ENCODE measurements at places on chromosomes 1 and 21.
A peak's percentile ranks its signal among the peaks of the same experiment; 100 is the strongest.

- DNase-seq, result no peak
Observed at GRCh38 chr1:11180342-11180744, 8.8 kb upstream of the ANGPTL7 start.

GRCh38 chr1:25123551-25123950 is 108.8 kb downstream of the SYF2 start:
- DNase-seq, result no peak

DNA sequence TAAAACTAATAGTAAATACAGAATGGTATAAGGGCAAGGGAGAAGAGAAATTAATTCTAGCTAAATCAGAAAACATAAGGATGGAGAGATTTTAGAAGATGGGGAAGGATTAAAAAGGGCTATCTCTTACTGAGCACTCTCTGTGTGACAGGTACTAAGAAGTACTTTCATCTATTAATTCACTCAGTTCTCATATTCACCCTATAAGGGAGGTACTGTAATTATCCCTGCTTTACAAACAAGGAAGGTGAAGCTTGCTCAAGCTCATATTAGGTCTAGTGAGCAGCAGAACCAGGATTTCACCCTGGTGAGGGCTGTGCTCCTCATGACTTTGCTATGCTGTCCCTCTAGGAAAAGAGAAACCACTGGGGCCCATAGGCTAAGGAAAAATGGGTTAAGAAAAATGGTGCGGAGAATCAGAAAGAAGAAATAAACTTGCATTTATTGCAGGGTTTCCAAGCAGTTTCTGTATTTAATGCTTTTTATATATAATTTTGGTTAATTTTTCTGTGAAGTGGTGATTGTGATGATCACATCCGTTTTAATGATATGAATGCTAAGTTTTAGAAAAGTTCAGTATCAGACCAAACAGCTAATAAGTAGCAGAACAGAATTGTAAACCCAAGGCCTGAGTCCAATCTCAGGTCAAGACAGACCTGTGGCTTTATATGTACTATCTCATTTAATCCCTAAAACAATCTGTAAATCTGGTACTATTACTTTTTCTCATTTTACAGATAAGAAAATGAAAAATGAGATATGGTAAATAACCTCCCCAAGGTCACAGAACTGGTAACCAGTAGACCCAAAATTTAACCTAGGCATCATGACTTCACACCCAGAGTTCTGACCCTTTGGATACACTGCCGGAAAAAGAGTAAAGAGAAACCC is 1.7 kb downstream of the PCNX2 start:
- DNase-seq, result no peak

- no peak for DNase-seq
Observed at GRCh38 chr1:69711190-69711930, 143.6 kb downstream of the LRRC7 start.

GRCh38 chr1:34721646-34722355 is 33.0 kb upstream of the GJB5 start:
- no peak for DNase-seq

DNA sequence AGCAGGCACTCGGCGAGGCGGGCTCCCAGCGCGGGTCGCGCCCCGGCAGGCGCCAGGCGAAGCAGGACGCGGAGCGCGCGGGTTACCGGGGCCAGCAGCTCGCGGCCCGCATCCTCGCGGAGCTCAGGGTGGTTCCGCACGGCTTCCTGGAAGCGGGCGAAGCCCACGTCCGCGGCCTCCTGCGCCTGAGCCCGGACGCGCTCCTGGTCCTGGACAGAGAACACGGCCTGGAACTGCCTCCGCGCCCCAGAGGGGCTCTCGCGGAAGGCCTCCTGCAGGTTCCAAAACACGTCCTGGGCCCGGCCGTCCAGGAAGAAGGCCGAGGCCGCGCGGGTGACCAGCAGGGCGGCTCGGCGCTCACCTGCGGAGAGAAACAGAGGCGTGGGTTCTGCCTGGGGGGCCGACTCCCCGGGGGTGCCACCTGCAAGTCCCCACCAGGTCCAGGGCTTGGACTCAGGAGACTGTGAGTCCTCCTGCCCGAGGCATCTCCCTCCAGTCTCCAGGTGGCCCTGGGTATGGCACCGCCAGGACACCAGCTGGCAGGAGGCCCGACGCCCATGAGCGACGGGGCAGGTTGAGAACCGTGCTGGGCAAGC is 11.4 kb downstream of the TTC34 start:
- peak; percentile 0 for DNase-seq

GRCh38 chr1:202501281-202501680 is 152.8 kb downstream of the PPP1R12B start:
- DNase-seq, result no peak

- no peak for DNase-seq
Observed at GRCh38 chr1:229286099-229286766, 15.3 kb downstream of the RAB4A start.

GRCh38 chr21:17964199-17964598 is 145.0 kb upstream of the C21orf91 start:
- no peak for DNase-seq

GRCh38 chr1:78070758-78071157 is 25.0 kb downstream of the GIPC2 start:
- no peak for DNase-seq

GRCh38 chr21:32979598-32980268 is 46.0 kb upstream of the OLIG2 start:
- DNase-seq, result no peak

- DNase-seq, result no peak
Observed at GRCh38 chr1:53655931-53656746, 82.8 kb downstream of the GLIS1 start.

GRCh38 chr1:156608981-156609380 is 7.7 kb upstream of the GPATCH4 start:
- DNase-seq, result peak; percentile 57

- DNase-seq, result no peak
Observed at GRCh38 chr1:97728436-97728835, 192.4 kb downstream of the DPYD start.

GRCh38 chr1:59506952-59507351 is 210.1 kb downstream of the FGGY start:
- no peak for DNase-seq

GRCh38 chr1:58432851-58433668 is 113.5 kb downstream of the OMA1 start:
- DNase-seq, result no peak

DNA sequence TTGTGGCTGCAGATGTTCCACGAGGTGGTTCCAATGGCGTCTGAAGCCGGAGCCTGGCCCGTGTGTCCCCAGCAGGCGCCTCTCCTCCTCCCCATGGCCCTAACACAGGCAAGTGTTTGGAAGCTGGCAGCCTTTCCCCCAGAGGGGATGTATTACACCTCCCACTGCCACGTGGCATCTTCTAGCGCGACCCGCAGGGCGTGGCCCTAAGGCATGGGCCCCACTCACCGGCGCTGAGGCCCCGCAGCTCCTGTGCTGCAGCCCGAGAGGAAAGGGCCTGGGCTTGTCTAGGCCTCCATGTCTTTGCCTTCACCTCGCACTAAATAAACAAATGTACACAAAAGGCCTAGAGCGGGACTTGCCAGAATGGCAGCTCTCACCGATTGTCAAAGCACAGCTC is 37.9 kb downstream of the SLC66A1 start:
- DNase-seq, result no peak

DNA sequence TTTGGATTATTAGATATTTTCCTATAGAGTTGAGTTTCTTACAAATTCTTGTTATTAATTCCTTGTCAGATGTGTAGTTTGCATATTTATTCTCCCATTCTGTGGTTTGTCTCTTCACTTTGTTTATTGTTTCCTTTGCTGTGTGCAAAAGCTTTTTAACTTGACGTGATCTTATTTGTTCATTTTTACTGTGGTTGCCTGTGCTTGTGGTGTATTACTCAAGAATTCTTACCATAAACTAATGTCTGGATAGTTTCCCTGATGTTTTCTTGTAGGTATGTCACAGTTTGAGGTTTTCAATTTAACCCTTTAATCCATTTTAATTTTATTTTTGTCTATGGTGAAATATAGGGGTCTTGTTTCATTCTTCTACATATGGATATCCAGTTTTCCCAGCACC is 72.1 kb upstream of the LHX8 start:
- no peak for DNase-seq

DNA sequence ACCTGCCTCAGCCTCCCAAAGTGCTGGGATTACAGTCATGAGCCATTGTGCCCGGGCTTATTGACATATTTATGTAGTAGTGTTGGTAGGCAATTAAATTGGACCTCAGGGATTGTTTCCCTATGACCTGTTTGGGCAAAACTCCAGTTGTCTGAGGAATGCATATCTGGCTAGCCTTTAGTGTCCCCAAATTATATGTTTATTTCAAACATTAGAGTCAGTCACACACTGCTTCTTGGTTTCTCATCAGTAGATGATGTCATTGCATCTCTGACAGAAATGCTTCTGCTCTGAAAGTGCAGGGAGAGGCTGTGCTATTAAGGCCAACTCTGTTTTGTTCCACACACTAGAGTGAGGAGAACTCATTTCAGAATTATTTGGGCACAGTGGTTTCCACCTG is 12.5 kb downstream of the PIP5K1A start:
- no peak for DNase-seq

DNA sequence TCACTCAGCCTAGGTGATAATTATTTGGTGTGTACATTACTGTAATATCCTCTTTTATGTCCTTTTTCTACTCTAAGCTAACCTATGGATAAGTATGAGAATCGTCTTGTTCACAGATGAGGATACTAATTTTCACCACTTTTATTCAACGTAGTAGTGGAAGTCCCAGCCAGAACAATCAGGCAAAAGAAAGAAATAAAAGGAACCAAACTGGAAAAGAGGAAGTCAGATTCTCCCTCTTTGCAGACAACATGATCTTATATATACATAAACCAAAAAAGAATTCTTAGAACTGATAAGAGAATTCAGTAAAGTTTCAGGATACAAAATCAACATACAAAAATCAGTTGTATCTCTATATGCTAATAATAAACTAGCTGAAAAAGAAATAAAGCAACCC is 12.6 kb upstream of the RGL1 start:
- no peak for DNase-seq

- DNase-seq, result no peak
Observed at GRCh38 chr1:54277451-54278341, 77.7 kb downstream of the MRPL37 start.

GRCh38 chr21:38388203-38388602 is 110.1 kb downstream of the ERG start:
- DNase-seq, result no peak

GRCh38 chr1:107010582-107010981 is 45.9 kb upstream of the PRMT6 start:
- no peak for DNase-seq

DNA sequence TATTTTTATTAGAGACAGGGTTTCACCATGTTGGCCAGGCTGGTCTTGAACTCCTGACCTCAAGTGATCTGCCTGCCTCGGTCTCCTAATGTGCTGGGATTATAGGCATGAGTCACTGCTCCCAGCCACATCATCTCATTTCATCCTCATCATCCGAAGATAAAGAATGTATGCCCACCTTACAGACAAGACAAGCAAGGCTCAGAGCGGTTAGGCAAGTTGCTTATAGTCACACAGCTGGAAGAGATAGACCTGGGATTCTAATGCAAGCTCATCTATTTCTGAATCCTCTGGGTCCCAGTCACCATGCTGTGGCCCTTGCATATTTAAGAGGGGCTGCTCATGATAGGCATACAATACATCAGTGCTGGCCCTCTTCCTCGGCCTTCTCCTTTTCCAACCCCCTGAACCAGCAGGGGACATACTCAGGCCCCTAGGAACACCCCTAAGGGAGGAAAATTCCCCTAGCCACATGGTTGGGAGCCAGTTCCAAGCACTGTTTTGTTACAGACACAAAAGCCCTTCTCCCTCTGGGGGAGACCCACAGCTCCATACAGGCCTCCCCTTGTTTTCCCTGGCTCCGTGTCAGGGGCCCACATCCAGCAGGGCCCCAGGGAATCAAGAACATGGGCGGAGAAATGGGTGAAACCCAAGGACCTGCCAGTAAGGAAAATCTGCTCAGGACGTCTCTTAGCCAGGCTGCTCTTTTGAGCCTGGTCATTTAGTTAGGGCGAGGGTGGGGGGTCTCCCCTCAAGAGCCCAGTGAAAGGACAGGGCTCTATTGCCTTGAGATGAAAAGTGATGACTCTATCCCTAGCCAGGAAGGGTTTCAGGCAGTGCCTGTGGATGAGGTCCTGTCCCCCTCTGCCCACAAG is 6.9 kb downstream of the CSRP1 start:
- no peak for DNase-seq

DNA sequence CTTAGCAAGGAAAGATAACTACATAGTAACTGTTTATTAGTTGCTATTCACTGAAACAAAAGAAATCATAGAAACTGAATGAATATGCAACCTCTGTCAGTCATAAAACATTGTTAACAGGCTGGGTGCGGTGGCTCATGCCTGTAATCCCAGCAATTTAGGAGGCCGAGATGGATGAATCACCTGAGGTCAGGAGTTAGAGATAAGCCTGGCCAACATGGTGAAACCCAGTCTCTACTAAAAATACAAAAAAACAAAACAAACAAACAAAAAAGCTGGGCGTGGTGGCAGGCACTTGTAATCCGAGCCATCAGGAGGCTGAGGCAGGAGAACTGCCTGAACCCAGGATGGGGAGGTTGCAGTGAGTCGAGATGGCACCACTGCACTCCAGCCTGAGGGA is 44.1 kb downstream of the CRB1 start:
- no peak for DNase-seq

DNA sequence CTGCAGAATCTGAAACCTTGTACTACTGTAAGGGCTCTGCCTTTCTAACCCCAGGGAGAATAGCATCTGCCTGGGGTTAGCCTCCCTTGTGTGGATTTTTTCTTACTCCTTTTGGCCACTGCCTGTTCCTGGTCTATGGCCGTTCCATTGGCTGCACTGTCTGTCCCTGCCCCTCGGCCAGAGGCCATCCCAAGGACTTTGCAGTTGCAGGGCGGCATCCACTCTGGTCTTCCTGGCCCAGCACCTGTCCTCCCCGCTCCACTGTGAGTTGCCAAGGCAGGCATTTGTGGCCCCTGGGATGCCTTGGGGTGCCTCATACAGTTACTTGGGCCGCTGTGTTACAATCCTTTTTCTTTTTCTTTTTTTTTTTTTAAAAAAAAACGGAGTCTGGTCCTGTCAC is 45.8 kb downstream of the PDE9A start:
- DNase-seq, result no peak

DNA sequence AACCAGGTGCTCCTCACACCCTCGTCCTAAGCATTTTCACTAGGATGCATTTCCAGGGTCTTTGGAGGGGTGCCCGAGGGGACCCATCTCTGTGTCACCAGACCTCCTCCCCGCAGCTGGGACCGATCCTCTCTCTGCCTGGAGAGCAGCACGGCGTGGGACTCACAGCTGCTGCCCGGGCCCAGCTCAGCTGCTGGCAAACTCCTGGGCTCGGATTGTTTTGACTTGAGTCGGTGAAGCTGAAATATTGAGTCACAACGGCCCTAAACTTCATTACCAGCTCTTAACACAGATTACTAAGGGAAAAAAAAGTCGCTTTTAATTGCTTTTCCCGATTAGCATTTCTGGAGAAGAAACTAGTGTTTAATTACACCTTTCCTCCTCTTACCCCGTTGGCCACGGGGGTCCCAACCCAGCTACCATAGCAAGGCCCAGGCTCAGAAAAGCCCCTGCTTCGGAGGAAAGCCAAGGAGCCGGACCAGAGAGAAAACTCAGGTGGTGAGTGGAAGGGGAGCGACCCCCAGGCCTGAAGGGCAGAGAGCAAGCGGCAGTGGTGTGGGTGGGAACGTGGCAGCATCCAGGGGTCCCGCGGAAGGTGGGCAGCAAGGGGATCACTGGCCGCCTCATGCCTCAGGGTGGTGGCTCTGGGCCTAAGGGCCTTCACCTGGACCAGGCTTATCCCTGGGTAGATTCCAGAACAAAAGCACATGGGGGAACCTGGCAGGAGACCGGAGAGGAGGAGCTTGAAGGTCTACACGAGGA is 41.7 kb downstream of the CASZ1 start:
- DNase-seq, result no peak

All from stimulated activated CD4-positive, alpha-beta T cell treated with anti-CD3 and anti-CD28 coated beads, Interleukin-1b, Interleukin-23, amount 100 ng/mL, for 48 hours (primary cell).